Stomach (tissue), 19 donors: ENCODE measurements at places on chromosomes 2 and 18. TPM values are rescaled to one million over a fixed set of nuclear protein-coding genes. Genes with fewer than 3 reads are reported as not detected.

Gene EPAS1
- 156 TPM for total RNA-seq

Gene ZDBF2
- total RNA-seq = 8.9 TPM

Gene M1AP
- total RNA-seq = 3.5 TPM

Gene MAL
- 15.8 TPM for total RNA-seq

Gene HOXD13
- not detected for total RNA-seq

Gene C2orf66
- total RNA-seq = not detected

Gene C2orf72
- 8.1 TPM for total RNA-seq

Gene IL1B
- total RNA-seq = 7.0 TPM

Gene AKAIN1
- not detected for total RNA-seq

Gene NPPC
- total RNA-seq = not detected

Gene CYP1B1
- 18.2 TPM for total RNA-seq

Gene MAP4K3
- total RNA-seq = 88.1 TPM

Gene ALLC
- total RNA-seq = not detected

Gene DNMT3A
- 47.4 TPM for total RNA-seq

Gene RGPD4
- not detected for total RNA-seq

Gene TXNDC2
- total RNA-seq = not detected

Gene CCDC148
- total RNA-seq = 1.3 TPM

Gene ABCB11
- not detected for total RNA-seq

Gene SPEG
- total RNA-seq = 30.4 TPM

Gene ZNF142
- 21.3 TPM for total RNA-seq

Gene ERICH2
- not detected for total RNA-seq

Gene PLCL1
- total RNA-seq = 28.7 TPM

Gene BARD1
- 54.3 TPM for total RNA-seq

Gene TMEM247
- total RNA-seq = not detected

Gene LIMS3
- total RNA-seq = not detected

Gene MARCHF4
- total RNA-seq = not detected

Gene SERPINB10
- 0.73 TPM for total RNA-seq

Gene CYS1
- total RNA-seq = 3.5 TPM

Gene CGREF1
- total RNA-seq = not detected

Gene ZNF804A
- total RNA-seq = 0.14 TPM

Gene AQP12A
- total RNA-seq = not detected

Gene NAGK
- 62.4 TPM for total RNA-seq

Gene WDR35
- under 0.01 TPM for total RNA-seq

Gene DOK6
- 2.0 TPM for total RNA-seq

Gene ZC3H15
- total RNA-seq = 46.1 TPM
